ENCODE measurements at places on chromosomes 6 and 20. TPM values are rescaled to one million over a fixed set of nuclear protein-coding genes. Genes with fewer than 3 reads are reported as not detected.

Gene BCAS1
- 10.7 TPM for total RNA-seq

Gene OR5V1
- not detected for total RNA-seq

Gene ZNF292
- total RNA-seq = 61.1 TPM

Gene OPRM1
- total RNA-seq = not detected

Gene TRIM10
- total RNA-seq = 0.17 TPM

Gene PRKN
- 6.2 TPM for total RNA-seq

Gene C6orf163
- 4.7 TPM for total RNA-seq

Gene TRIM15
- total RNA-seq = 1.4 TPM

Gene CRISP2
- 0.48 TPM for total RNA-seq

Gene GZF1
- 13.4 TPM for total RNA-seq

Gene TAGAP
- 0.43 TPM for total RNA-seq

Gene TREML2
- total RNA-seq = not detected

Gene EYA2
- total RNA-seq = 8.1 TPM

Gene ELOVL2
- total RNA-seq = 3.8 TPM

Gene ZNF165
- total RNA-seq = 8.4 TPM

- no peak for DNase-seq
- H3K4me1 ChIP-seq = peaks cover 13% of the 10 kb centered on the region
- peaks cover 6% of the 10 kb centered on the region for H3K36me3 ChIP-seq
- no peak overlapping the region for H3K4me3 ChIP-seq
- no peak overlapping the region for H3K27ac ChIP-seq
These were observed 181.9 kb downstream of the ZFAND3 start for GRCh38 chr6:38001386-38001785.

DNA sequence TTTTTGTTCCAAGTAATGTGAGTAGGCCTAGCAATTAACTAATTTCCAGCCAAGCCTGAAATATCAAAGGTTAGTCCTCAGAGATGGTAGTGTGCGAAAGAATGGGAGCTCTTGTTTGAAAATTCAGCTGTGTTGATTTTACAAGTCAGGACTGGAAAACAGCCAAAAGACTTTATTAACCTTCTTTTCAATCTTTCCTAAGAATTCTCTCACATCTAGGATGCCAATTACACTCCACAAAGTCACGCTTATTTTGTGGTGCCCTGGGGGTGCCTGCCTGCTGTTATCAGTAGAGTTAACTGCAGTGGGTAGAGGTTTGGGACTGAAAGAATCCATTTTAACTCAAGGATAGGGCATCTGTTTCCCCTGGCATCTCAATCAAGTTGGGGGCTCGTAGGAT, 30.7 kb upstream of the MAP3K4 start:
- H3K36me3 ChIP-seq = no peaks in the 10 kb centered on the region
- H3K27ac ChIP-seq = no peak overlapping the region
- peak overlapping the region; percentile 16 for H3K4me3 ChIP-seq
- peaks cover 21% of the 10 kb centered on the region for H3K4me1 ChIP-seq
- peaks cover 3% of the 10 kb centered on the region for H3K27me3 ChIP-seq

GRCh38 chr6:139600343-139600742, 225.9 kb upstream of the CITED2 start:
- peaks cover 26% of the 10 kb centered on the region for H3K4me1 ChIP-seq
- no peaks in the 10 kb centered on the region for H3K36me3 ChIP-seq
- no peaks in the 10 kb centered on the region for H3K27me3 ChIP-seq
- no peak overlapping the region for H3K27ac ChIP-seq
- no peak overlapping the region for H3K4me3 ChIP-seq

GRCh38 chr6:32664827-32665362, 1.6 kb downstream of the HLA-DQB1 start:
- no peak for DNase-seq
- H3K36me3 ChIP-seq = no peaks in the 10 kb centered on the region
- peak overlapping the region; percentile 77 for H3K4me3 ChIP-seq
- no peak overlapping the region for H3K27ac ChIP-seq
- H3K27me3 ChIP-seq = peaks cover 79% of the 10 kb centered on the region

DNA sequence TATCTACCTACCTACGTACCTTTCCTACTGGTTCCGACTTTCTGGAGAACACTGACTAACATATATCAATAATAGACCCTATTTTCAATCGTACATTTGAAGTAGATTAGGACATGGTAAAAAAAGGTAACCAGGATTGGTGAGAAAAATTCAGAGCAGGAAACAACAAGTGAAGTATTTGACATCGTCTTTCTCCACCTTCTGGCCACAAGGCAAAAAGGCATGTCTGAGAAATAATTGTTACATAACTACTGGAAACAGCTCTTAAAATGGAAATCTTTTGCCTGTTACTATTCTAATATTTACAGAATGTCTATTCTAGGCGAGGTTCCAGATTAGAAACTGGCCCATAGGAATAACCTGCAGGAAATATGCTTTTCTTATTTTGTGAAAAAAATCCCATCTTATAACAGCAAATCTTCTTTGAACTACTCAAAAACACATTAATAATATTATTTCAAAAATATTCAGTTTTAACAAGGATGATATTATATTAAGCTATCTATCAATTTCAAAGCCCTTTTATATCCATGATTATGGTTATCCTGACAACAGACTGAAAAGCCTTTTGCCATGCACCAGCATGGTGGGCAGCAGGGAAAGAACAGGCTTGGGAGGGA, 80.8 kb downstream of the RCAN2 start:
- no peak overlapping the region for H3K4me3 ChIP-seq
- H3K4me1 ChIP-seq = no peaks in the 10 kb centered on the region
- H3K36me3 ChIP-seq = no peaks in the 10 kb centered on the region
- H3K27ac ChIP-seq = no peak overlapping the region

DNA sequence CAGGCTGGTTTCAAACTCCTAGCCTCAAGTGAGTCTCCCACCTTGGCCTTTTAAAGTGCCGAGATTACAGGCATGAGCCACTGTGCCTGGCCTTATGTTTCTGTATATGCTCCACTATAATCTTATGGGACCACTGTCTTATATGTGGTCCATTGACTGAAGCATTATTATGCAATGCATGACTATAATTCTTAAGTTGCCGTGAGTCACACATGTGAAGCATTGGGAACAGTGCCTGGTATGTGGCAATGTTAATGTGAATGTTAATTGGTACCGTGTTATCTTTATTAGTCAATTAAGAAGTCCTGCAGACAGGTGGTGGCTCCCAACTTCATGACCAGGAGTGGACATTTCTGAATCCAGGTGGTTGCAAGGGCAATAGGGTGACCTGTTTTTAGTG, 14.7 kb upstream of the ASXL1 start:
- H3K27ac ChIP-seq = no peak overlapping the region
- H3K4me3 ChIP-seq = no peak overlapping the region
- H3K36me3 ChIP-seq = no peaks in the 10 kb centered on the region
- no peak for DNase-seq

- peaks cover 21% of the 10 kb centered on the region for H3K4me1 ChIP-seq
- no peak for DNase-seq
- H3K4me3 ChIP-seq = no peak overlapping the region
- no peak overlapping the region for H3K27ac ChIP-seq
- no peaks in the 10 kb centered on the region for H3K36me3 ChIP-seq
These were observed 39.8 kb upstream of the ARHGAP18 start for GRCh38 chr6:129749749-129750120.

DNA sequence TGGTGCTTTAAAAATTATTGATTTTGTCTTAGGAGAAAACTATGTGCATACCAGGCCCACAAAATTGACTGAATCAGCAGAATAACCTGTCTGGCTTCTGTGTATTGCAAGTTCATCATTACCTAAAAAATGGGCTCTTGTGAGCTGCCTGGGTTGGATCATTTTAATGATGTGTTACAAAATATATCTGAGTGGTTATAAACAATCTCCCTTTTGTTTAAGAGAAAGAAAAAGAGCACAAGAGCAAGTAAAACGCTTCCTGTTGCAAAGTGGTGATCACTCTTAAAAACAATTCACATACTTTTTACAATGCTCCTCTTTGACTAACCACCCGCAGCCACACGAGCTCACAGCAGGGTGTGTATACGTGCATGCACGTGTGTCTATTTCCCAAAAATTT, 335.1 kb downstream of the HDGFL1 start:
- no peaks in the 10 kb centered on the region for H3K27me3 ChIP-seq
- no peak for DNase-seq
- H3K4me1 ChIP-seq = peaks cover 5% of the 10 kb centered on the region
- H3K36me3 ChIP-seq = no peaks in the 10 kb centered on the region

DNA sequence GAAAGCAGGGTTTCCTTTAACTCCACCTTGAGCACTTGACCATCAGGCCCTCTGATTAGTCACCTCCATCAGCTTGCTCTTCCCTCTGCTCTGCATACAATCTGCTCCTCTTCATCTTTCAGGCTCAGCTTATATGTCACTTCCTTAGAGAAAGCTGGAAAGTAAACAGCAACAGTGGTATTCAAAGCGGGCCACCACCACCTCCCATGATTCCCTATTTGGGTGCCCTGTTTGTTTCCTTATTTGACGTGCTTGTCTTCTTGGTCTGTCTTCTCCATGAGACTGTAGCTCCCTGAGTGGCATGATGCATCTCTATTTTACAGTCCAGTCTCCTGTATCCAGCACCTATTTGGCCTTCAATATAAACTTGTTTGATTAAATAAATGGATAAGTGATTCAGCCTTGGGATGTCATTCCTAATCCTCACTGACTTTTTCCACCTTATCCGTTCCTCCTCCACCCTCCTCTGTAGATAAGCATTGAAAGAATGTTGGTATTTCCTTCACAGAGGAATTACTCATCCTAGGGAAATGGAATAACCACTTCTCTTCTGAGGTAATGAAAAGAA, 102.8 kb upstream of the SGK1 start:
- H3K27me3 ChIP-seq = peaks cover 10% of the 10 kb centered on the region
- no peak for DNase-seq
- H3K4me3 ChIP-seq = no peak overlapping the region
- H3K36me3 ChIP-seq = peaks cover 4% of the 10 kb centered on the region

DNA sequence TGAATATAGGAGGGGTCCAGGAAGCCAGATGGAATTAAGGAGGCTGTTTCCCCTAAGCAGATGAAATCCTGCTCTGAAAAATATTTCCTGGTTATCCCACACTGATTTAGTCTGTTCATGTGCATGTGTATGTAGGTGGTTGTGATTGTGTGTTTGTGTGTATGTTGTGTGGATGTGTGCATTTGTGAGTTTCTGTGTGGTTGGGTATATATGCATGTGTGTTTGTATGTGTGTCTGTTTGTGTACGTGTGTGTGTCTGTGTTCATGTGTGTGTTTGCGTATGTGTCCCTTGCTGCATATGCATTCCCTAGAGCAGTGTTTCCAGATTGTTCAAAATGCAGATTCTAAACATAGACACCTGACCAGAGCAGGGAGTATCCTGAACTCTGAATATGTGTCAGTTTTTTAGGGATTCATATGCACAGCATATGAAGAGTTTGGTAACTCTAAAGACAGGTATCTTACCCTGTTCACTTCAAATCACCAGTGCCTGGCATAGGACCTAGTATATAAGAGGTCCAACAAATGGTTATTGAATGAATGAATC, 239.8 kb downstream of the MAFB start:
- no peaks in the 10 kb centered on the region for H3K27me3 ChIP-seq
- H3K27ac ChIP-seq = no peak overlapping the region
- H3K36me3 ChIP-seq = no peaks in the 10 kb centered on the region
- no peak for DNase-seq
- H3K4me1 ChIP-seq = peaks cover 27% of the 10 kb centered on the region

DNA sequence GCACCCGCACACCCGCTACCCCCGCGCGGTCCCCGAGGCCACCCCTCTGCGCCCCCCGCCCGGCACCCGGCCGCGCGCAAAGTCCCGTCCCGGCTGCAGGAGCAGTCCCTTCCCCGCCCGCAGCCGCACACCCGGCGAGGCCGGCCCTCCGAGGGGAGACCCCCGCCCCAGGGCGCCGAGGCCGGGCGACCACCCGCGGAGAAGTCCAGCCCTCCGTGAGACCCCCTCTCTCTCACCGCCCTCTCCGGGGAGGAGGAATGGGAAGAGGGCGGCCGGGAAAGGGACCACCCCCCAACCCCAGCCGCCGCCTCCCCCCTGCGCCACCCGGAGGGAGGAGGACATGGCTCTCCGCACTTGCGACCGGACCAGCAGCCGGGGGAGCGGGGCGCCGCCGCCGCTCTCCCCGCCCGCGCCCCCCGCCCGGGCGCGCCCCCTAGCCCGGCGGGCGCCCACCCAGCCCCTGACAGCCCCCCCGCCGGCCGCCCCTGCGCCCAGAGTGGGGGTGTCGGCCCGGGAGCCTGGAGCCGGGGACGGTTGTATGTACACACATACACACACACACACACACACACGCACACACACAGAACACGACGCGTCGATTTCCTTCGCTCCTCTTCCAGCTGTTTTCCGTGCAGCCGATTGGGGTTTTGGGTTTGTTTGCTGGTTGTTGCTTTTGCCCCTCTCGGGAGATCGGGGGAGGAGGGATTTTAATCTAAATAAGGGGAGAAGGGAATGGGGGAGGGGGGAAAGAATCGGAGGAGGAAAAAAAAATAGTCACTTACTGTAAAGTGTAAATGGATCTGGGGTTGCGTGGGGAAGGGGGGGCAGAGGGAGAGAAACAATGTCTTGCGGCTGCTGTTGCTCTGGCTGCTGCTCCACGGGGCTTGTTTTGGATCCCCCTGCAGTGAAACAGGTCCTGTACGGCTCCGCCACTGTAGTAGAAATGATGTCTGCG, at the start of gene ATXN1:
ATXN1 (minus strand) TSS at position 945 of the 955 bp plus-strand sequence.
- no peaks in the 10 kb centered on the region for H3K27me3 ChIP-seq
- DNase-seq = peak; percentile 78
- H3K4me1 ChIP-seq = peaks cover 47% of the 10 kb centered on the region
- no peaks in the 10 kb centered on the region for H3K36me3 ChIP-seq
- peak within 1 kb of the TSS; percentile 96 for H3K4me3 ChIP-seq
- peak within 1 kb of the TSS; percentile 93 for H3K27ac ChIP-seq

GRCh38 chr6:106253731-106254130, 71.8 kb downstream of the ATG5 start:
- H3K4me1 ChIP-seq = peaks cover 40% of the 10 kb centered on the region
- no peak for DNase-seq
- H3K36me3 ChIP-seq = peaks cover 8% of the 10 kb centered on the region
- no peak overlapping the region for H3K27ac ChIP-seq

GRCh38 chr20:25199473-25200260, 4.2 kb downstream of the ENTPD6 start:
- peak overlapping the region; percentile 62 for H3K4me3 ChIP-seq
- H3K27me3 ChIP-seq = no peaks in the 10 kb centered on the region
- DNase-seq = no peak
- H3K4me1 ChIP-seq = peaks cover 43% of the 10 kb centered on the region
- H3K36me3 ChIP-seq = peaks cover 7% of the 10 kb centered on the region

DNA sequence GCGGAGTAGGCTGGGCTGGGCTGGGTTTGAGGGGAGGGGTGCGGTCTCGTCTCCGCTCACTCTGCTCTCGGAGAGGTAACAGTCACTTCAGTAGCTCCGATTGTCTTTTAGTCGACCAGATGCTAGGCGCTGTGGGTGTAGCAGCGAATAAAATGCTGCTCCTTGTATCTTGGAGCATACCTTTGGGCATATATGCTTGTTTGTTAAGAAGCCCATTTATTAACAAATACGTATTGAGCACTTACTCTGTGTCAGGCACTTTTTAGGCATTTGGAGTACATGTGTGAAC, 545 bp downstream of the ACTR5 start:
- peaks cover 5% of the 10 kb centered on the region for H3K36me3 ChIP-seq
- DNase-seq = no peak
- H3K4me1 ChIP-seq = peaks cover 13% of the 10 kb centered on the region

DNA sequence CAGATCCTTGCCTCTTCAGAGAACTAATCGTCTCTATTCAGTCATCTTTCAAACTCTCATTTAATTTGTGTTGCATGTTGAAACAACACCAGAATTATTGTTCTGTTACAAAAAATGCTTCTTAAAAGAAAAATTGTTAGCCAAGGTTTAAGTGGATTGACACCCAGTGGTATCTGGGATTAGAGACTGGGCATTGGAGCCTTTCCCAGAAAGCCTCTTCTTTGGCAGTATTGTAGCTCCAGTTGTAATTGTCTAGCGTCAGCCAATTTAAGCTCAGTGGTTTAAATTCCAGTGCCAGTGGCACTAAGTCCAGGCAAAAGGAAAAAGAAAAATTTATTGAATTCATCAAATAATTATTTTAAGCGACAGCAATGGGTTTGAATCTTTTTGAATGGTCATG, 801 bp downstream of the CCDC28A start:
- H3K27ac ChIP-seq = peak overlapping the region; percentile 100
- peaks cover 11% of the 10 kb centered on the region for H3K4me1 ChIP-seq
- no peak for DNase-seq
- H3K36me3 ChIP-seq = peaks cover 4% of the 10 kb centered on the region
- peak overlapping the region; percentile 100 for H3K4me3 ChIP-seq

All from type B pancreatic cell (in vitro differentiated cells).